ENCODE measurements at places on chromosomes 2 and 18.

- DNase-seq = peak; percentile 93
Measured at GRCh38 chr2:200944467-200945394, 18.7 kb downstream of the ORC2 start.

GRCh38 chr2:239944694-239945551 lies 80.2 kb downstream of the NDUFA10 start:
- DNase-seq = peak; percentile 52

GRCh38 chr18:56157541-56157940 lies 480.9 kb downstream of the TXNL1 start:
- DNase-seq = no peak

- no peak for DNase-seq
Measured at GRCh38 chr2:126370201-126370600, 285.8 kb upstream of the GYPC start.

DNA sequence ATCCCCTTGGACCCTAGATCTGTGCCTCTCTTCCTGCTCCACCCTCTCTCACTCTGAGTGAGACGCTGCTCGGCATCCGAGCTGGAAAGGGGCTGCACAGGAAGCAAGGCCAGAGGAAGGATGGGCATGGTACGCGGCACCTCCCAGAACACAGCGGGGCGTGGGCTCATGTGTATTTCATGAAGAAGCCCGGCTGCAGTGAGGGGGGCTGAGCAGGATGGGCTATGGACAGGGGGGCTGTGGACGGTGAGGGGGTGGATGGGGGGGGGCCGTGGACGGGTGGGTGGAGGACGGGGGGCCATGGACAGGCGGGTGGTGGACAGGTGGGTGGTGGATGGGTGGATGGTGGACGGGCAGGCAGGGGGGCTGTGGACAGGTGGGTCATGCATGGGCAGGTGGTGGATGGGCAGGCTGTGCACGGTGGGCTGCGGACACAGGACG lies 28.5 kb downstream of the SLC66A2 start:
- DNase-seq = no peak

DNA sequence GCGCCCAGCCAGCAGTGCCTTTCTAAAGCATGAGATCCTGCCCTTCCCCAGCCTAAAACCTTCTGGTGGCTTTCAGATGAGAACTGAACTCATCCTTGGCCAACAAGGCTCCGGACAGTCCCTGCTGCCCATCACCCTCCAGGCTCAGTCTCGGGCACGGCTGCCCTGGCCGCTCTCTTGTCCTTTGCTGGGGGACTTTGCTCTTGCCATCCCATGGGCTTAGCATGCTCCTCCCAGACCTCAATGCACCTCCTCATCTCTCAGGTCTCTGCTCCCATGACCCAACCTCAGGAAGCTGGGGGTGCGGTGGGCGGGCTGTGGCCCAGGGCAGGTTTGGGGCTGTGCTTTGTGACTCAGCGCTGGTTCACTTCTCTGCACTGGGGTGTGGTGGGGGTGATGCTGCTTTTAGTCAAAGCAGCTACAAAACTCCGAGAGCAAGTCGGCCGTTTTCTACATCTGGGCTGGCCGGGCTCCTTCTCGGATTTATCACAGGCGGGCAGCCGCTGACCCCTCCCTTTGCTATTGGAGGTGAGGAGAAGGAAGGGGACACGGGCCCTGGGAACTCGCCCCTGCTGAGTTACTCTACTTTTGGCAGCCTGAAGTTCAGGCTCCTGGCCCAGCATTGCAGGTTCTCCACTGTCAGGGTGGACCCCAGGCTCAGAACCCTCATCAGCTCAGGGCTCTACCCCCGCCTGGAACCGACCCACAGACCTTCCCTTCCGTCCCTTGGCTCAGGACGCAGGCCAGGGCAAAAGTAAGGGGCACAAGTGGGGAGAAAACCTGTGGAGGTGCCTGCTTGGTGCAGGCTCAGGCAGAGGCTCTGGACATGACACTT lies 90.6 kb upstream of the TAF1B start:
- DNase-seq = peak; percentile 93

DNA sequence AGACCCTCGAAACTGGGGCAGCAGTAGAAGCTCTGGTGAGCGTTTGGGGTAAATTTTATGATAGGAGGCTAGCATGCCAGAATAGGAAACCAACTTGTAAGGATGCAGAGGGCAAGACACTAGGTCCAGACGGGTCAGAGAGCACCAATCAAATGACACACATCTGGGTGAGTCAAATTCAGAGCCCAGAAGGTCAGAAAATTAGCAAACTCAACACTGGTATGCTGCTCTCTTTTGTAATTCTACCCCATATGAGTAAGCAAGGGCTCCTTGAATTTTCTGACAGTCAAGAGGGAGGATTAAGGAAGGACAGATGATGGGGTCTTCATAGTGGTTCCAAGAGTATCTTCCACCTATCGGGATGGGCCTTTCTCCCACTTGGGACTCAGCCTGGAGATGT lies 209.8 kb downstream of the BCL2 start:
- no peak for DNase-seq

DNA sequence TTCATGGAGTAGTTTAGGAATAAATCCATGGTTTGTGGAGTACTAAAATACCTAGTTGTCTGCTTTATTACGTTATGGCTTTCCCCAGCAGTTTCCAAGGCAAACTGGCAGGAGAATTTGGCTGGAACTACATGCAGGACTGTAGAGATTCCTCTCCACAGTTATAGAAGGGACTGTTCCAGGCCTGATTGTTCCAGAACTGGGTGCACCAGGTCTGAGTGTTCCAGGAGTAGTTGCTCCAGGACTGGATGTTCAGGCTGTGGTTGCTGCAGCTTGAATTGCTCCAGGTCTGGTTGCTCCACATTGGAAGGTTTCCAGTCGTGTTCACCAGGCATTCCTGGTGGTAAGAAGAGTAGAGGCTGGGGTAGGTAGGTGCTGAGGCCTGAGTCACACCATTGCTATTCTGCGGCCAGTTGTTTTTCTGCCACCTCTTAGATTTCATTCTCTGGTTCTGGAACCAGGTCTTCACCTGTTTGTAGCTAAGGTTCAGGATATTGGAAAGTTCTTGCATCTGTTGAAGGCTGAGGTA lies 28.1 kb downstream of the SGPP2 start:
- no peak for DNase-seq
